ENCODE measurements at places on chromosomes 2 and 18.

- DNase-seq, result no peak
Measured at GRCh38 chr2:55109219-55109891, 59.1 kb upstream of the RTN4 start.

DNA sequence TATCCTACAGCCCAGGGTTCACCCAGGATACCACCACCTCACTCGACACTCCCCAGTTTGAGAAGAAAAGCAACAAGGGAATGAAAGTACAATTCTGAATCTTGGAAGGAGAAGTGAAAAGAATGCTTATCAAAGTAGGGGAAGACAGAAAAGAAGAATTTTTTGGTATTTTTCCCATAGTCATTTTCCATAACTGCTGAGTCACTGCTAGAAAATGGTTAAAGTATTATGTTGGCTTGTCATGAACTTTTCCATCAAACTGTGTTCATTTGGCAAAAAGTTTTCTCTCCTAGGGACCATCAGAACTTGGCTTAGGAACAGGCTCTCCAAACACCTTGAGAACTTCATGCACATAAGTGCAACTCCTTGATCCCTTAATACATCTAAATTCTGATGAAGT is 192.0 kb downstream of the BCL11A start:
- no peak for DNase-seq

DNA sequence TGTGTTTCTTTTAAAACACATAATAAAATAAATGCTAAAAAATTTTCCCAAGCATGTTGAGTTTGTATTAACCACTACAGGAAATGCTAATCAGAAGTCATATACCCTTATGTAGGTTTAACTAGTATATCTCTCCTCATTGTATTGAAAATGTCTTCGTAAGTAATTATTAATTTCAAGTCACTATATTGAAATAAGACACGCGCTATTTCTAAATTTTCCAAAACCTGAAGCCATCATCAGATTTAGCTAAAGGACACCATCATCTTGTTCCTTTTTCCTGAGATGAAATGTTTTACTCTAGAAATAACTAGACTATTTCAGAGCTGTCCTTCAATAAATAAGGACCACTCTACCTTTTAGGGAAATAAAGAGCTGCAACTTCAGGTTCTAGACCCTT is 78.9 kb downstream of the LPIN2 start:
- no peak for DNase-seq

- no peak for DNase-seq
Measured at GRCh38 chr2:107259408-107260195, 373.6 kb upstream of the ST6GAL2 start.

DNA sequence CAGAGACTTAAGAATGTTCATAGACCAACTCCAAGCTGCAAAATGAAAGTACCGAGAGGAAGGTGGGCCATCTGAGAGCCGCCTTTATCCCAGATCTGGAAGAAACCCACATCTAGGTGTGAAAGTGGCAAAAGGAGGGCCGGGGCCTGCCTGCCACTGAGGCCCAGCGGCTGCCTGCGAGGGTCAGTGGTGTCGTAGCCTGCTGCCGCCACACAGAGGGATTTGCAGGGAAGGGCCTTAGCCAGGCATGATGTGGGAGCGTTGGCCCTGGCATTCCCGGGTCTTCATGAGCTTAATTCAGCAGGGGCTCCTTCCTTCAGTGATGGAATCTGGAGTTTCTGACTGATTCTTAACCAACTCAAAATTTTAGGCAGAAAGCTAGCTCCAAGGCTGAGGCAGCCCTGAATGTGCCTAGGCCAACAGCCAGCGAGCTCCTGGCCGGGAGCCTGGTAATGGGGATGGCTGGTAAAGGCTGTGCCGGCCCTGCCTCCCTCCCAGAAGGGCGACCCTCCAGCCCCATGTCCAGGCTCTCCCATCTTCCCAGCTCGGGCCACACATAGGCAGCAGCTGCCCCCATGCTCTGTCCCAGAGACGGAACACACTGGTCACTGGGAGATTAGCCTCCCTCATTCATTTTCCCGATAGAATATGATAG is 230.1 kb downstream of the AGAP1 start:
- DNase-seq, result no peak

GRCh38 chr2:114128725-114129124 is 238.8 kb downstream of the ACTR3 start:
- DNase-seq, result no peak

GRCh38 chr2:101300836-101301235 is 7.7 kb downstream of the RNF149 start:
- no peak for DNase-seq

Data from T-helper 2 cell treated with Interferon-gamma antibody and Interleukin-4, amounts not matched to agents 5 μg/mL and 100 μg/mL, for 36 hours (primary cell).